CD4-positive, alpha-beta memory T cell (primary cell): ENCODE measurements at places on chromosomes 11 and 22.

- DNase-seq = no peak
Observed at GRCh38 chr11:63811522-63811921, 1.7 kb upstream of the SPINDOC start.

DNA sequence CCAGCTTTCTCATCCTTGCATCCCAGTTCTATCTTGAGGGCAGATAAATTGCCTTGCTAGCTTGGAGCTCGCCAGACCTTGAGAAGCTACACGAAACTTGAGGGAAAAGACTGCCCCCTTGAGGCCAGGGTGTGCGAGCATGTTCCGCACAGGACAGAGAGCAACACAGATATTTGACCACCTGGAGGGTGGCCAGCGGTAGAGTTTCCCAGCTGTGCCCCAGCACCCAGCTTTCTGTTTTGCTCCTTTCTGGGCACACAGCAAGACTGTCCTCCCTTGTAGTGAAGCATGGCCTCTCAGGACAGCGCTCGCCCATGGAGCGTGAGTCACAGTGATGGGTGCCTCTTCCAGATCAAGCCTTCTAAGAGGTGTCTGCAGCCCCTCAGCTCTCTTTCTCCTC is 23.5 kb downstream of the SPATA19 start:
- no peak for DNase-seq

- no peak for DNase-seq
Observed at GRCh38 chr11:124870430-124870829, 5.2 kb downstream of the ROBO3 start.

GRCh38 chr22:31923136-31923535 is 21.2 kb upstream of the YWHAH start:
- DNase-seq = no peak

GRCh38 chr11:84564180-84564866 is 1062.8 kb downstream of the DLG2 start:
- DNase-seq = no peak

- DNase-seq = no peak
Observed at GRCh38 chr11:69245491-69246345, 48.2 kb upstream of the MYEOV start.

DNA sequence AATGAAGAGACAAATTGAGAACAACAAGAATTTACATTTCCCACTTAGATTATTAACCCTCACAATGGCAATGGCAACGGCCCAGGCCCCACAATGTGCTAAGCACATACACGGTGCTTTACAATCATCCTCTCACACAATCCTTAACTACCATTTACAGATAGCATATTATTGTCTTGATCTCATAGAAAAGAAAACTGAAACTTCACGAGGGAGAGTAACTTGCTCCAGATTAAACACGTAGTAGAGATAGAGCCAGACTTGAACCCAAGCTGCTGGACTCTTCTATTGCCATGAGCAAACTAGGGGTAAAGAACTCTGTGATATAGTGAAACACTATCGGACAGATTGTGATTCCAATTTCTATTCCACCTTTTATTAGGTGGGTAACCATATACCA is 665.1 kb downstream of the DLG2 start:
- no peak for DNase-seq

- DNase-seq = no peak
Observed at GRCh38 chr11:32817852-32818183, 11.9 kb upstream of the PRRG4 start.

GRCh38 chr11:4825132-4825531 is 4.0 kb downstream of the OR51F2 start:
- no peak for DNase-seq
